ENCODE measurements at places on chromosomes 1 and 21.

DNA sequence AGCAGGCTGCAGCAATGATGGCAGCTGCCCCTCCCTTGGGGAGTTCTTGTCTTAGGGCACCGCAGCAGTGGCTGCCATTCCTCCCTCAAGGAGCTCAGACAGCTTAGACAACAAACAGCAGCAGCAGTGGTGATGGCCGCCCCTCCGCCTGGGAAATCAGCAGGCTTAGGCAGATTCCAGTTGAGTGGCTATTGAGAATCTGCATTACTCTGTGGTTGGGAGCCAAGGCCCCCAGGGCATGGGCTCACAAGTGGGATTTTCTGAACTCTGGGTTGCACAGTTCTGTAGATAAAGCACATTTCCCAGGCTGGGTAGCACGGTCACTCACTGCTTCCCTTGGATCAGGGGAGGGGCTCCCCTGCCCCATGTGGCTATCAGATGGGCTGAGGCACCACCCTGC is 1280.7 kb upstream of the TMPRSS15 start:
- DNase-seq: no peak

DNA sequence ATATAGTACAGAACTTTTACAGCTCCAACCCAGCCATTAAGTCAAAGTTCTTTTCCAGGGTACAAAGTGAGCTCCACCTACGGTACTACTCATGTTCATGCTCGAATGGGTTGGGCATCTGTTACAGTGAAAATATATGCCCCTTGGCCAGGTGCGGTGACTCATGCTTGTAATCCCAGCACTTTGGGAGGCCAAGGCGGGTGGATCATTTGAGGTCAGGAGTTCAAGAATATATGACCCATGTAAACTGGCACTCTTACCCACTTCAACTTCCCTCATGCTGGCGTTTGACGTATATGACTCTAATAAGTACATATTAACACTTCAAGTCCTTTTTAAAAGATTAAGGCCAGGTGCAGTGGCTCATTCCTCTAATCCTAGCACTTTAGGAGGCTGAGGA is 71.3 kb upstream of the PKN2 start:
- no peak for DNase-seq

- DNase-seq: no peak
Measured at GRCh38 chr1:171798765-171799164, 17.3 kb downstream of the METTL13 start.

- DNase-seq: no peak
Measured at GRCh38 chr1:21594935-21595897, 73.9 kb downstream of the RAP1GAP start.

DNA sequence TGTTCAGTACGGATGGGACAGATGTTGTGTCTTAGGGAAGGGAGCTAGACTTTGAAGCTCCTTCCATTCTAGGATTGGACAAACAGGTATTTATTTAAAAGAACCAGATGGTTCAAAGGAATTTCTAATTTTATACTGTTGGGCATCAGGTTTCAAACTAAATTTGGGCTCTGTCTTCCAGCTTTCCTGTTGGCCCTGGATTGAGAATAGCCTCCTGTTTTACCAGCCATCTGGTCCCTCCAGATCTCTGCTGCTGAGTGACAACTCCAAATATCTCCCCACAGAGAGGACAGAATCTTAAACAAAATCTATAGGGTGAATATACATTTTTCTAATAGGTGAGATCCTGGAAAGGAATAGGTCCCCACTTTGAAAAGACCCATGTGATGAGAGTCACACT is 52.5 kb upstream of the CNIH3 start:
- DNase-seq: no peak

- no peak for DNase-seq
Measured at GRCh38 chr1:1091344-1092148, 17.4 kb upstream of the RNF223 start.

DNA sequence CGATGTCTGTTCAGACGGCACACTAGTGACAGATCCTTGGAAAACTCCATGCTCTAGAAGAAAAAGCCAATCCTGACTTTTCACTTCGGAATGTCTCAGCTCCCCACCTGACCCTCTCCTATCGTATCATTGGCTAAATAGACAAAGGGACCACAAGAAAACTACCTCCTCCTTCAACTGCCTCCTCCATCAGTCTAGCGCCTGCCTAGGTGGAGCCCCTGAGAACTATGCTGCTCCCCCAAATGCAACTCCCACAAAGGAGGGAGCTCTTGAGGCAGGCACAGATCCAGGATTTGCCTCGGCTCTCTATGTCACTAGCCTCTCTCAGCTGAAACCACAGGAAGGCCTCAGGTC is 148.4 kb downstream of the TOMM20 start:
- DNase-seq: no peak

- DNase-seq: no peak
Measured at GRCh38 chr1:86205741-86206140, 49.2 kb upstream of the COL24A1 start.

DNA sequence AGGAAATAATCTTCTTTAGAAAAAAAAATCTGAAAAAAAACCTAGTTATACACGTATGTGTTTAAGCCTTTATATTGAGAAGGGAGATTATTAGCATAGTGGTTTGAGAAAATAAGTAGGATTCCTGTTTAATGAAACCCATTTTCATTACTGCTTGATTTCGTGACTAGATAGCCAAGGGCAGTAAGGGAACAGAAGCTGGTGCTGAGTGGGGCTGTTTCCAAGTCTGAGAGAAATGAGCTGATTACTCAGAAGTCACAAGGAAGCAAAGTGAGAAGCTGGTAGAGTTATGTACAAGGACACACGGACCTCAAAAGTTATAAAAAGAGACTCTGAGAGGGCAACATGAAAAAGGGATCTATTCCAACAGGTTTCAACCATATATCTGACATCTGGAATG is 256.5 kb downstream of the TTLL7 start:
- DNase-seq: no peak

- peak; percentile 55 for DNase-seq
Measured at GRCh38 chr21:43866659-43867331, 1.8 kb downstream of the AGPAT3 start.

DNA sequence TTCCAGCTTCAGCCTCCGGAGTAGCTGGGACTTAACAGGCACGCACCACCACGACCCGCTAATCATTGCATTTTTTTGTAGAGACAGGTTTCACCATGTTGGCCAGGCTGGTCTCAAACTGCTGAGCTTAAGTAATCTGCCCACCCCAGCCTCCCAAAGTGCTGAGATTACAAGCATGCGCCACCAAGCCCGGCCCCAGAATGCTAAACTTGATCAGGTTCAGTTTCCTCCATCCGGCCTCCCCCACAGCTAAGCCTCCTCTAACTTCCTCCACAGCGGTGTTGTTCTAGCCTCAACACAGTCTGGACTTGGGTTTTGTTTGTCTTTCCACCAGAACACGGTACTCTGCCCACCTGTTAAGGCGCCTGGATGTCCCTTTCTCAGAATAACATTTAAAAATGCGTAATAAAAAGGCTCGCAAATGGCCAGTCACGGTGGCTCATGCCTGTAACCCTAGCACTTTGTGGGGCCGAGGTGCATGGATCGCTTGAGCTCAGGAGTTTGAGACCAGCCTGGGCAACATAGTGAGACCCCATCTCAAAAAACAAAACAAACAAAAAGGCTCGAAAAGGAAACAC is 2.4 kb downstream of the PARP1 start:
- no peak for DNase-seq

DNA sequence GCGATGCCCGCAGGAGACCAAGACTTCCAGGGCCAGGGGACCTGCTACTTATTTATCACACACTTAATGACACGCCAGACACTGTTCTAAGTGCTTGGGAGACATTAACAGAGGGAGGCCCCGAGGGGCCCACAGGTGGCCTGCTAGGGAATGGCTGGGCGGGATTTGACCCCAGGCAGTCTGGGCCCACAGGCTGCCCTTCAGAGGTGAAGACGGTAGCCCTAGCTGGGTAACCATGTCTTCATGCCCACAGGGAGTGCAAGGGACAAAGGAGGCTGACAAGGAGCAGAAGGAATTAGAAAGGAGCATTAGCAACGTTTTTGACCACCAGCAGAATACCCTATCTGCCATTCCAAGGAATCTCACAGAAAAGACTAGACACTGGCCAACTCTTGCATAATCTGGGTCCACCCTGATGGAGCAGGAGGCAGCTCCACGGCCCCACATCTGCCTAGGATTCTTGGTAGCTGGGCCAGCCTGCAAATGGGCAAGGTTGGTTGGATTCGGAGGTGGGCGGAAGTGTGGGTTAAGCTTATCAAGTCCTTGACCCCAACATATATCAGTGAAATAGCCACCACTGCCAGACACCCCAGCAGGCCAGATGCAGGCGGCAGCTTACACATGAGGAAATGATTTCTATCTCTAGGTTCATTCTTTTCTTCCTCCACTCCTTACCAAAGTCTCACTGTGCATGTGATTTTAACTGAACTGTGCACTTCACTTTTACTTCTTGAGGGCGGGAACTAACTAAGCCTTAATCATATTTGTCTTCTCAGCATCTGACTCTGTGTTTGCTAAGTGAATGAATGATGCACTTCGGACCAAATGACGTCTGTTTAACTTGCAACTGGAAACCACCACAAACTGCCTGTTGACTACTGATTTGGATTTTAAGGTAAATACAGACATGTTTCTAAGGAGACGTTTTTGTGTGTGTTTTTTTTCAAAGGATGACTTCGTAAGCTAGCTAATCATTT is 3.4 kb upstream of the ETS2 start:
- DNase-seq: no peak

GRCh38 chr1:95640746-95641145 is 406.7 kb downstream of the RWDD3 start:
- no peak for DNase-seq

DNA sequence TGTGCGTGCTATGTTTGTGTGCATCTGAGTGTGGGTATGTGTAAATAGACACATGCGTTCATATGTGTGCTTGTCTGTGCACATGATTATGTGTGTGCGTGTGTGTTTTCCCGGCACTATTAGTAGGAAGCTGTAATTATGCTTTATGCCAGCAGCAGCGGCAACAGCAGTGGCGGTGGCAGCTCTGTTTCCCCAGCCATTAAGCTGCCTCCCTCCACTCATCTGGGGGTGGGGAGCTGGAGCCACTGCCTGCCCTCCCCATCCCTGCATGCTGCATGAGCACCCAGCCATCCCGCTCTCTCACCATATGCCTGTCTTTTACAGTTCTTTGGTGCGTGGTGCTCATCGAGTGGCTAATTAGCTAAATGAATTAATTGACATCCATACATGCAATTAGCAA is 30.5 kb upstream of the ACOT11 start:
- no peak for DNase-seq

DNA sequence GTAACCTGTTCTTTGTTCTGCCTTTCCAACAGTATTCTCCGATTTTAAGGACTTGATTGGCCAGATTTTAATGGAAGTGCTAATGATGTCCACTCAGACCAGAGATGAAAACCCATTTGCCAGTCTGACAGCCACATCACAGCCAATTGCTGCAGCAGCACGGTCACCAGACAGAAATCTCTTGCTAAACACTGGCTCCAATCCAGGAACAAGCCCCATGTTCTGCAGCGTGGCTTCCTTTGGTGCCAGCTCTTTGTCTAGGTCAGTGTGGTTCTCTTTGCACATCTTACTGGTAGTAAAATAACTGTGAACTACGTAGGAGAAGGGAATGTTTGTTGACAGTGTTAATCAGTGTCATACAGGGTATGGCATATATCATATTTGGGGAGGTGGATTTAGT is 72.7 kb downstream of the UBE4B start:
- no peak for DNase-seq

GRCh38 chr1:94434365-94435045 is 16.3 kb downstream of the ABCD3 start:
- DNase-seq: no peak

GRCh38 chr1:227351443-227351842 is 33.2 kb upstream of the CDC42BPA start:
- DNase-seq: no peak

- DNase-seq: no peak
Measured at GRCh38 chr1:222390181-222390580, 157.7 kb downstream of the HHIPL2 start.

DNA sequence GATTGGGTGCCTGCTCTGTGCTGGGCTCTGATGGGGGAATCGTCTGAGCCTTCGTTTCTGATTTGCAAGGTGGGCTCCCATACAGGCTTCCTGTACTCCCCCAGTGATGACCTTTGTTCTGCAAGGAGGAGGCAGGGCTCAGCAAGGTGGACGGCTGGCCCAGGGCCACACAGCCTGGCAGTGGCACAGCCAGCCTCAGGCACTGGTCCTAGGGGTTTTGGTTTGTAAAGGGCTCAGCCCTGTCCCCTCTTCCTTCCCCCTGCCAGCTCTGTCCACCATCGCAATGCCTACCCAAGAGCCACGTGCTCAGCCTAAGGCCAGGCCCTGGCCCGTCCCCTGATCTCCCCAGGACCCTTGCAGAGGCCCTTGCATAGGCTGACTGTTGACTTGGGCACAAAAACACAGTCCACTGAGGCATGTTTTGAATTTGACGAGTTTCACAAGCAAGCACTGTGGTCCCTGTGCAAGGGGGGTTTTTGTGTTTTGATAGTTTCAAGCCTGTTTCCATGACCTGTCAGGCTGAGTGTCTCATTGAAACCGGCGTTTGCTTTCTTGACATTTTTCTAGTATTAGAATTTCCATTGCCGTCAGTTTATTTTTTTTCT is 39.5 kb upstream of the TNFRSF1B start:
- DNase-seq: peak; percentile 15

DNA sequence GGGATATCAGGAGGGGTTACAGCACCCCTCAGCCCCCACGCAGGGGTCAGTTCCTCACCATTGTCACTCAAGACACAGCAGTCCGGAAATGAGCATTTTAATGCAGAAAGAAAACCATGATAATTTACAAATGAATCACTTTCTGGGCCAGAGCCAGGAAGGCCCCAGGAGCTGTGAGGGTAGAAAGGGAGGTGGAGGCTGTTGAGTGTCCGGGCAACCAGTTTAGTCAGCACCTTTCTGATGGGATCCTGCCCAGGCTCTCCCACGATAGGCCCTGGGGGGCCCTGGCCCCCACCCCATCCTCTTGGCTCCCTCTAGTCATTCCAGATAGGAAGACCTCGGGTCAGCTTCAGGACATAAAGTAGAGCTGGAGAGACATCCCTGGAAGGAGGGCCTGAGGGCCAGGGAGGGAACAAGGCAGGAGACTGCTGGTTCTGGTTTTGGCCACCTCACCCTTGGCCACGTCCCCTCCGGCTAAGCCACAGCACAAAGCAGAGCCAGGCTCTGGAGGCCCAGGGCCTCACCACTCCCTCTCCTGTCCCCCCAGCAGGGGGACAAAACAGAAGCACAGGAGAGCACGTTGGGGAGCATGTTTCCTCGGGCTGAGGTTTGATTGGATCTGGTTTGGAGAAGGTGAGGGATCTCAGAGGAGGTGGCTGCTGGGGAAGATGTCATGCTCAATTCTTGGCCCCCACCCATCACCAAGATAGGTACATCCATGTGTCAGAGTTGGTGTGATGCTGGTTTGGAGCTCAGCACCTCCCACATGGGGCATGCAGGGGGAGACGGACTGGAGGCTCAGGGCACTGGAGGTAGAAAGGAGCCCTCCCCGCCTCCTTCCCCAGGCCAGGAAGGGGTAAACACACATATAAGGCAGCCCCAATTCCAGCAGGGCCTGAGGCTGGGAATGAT is 20.6 kb downstream of the ETNK2 start:
- no peak for DNase-seq

All from stimulated activated naive CD4-positive, alpha-beta T cell treated with Interleukin-2 at 50 U/mL for 16 hours (primary cell).